Stimulated activated naive CD4-positive, alpha-beta T cell (primary cell): ENCODE measurements at places on chromosomes 13 and 19.

DNA sequence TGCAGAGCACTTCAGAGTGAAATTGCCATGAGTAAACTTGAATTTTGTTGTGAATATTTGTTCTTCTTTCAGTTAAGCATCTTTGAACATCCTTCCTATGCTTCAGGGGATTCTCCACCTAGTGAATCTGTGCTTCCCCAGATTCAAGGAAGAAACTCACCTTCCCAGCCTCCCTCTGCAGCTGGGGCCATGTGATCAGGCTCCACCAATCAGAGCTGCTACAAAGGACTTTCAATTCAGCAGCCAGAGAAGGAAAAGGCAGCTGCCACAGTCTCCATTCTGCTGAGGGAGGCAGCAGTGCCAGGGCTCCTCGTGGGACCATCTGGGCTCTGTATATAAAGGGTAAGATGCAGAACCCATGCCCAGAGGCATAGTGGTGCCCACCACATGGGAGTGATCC lies 89.7 kb upstream of the SIAH3 start:
- DNase-seq = no peak

- DNase-seq = no peak
Measured at GRCh38 chr13:108220041-108220440, 1.8 kb downstream of the ABHD13 start.

DNA sequence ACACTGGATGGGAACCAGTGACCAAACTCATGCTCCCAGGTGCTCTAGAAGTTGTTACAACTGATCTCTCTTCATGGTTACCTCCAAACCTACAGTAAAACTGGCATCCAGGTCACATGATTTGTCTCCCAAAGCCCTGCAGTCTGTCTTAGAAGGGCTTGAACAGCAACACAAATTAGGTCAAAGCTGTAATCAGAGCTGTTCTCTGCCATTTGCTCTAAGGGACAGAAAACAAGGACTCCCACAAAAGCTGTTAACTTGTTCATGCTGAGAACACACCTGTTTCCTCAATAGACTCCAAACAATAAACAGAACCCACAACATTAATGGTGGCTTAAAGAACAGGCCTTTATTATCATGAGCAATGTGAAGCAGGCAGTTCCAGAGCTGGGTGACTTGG lies 8.0 kb downstream of the ZNF671 start:
- no peak for DNase-seq

DNA sequence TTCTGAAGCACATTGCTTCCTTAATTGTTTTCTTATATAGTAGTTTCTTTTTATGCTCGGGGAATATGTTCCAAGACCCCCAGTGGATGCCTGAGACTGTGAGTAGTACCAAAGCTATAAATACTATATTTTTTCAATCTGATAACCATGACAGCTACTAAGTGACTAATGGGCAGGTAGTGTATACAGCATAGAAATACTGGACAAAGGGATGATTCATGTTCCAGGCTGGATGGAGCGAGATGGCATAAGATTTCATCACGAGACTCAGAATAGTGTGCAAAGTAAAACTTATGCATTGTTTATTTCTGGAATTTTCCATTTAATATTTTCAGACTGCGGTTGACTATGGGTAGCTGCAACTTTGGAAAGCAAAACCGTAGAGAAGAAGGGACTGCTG lies 47.9 kb upstream of the OLFM4 start:
- no peak for DNase-seq

GRCh38 chr19:45733160-45733810 lies at the start of gene MEIOSIN:
TSS of gene MEIOSIN (plus strand) at chr19:45733439. CDS start at chr19:45735377, 1,938 bp downstream.
- DNase-seq = no peak

DNA sequence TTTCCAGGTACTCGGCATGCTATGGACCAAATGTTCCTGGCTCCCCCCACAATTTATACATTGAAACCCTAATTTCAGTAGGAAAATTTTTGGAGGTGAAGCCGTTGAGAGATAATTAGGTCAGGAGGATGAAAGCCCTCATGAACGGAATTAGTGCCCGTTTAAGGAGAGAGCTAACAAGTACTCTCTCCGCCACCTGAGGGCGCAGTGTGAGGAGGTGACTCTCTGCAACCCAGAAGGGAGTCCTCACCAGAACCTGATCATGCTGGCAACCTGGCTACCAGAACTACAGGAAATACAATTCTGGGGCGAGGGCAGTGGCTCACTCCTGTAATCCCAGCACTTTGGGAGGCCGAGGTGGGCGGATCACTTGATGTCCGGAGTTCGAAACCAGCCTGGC lies 397.8 kb downstream of the SLITRK5 start:
- no peak for DNase-seq

- DNase-seq = no peak
Measured at GRCh38 chr13:110680852-110681251, 25.1 kb downstream of the CARS2 start.

DNA sequence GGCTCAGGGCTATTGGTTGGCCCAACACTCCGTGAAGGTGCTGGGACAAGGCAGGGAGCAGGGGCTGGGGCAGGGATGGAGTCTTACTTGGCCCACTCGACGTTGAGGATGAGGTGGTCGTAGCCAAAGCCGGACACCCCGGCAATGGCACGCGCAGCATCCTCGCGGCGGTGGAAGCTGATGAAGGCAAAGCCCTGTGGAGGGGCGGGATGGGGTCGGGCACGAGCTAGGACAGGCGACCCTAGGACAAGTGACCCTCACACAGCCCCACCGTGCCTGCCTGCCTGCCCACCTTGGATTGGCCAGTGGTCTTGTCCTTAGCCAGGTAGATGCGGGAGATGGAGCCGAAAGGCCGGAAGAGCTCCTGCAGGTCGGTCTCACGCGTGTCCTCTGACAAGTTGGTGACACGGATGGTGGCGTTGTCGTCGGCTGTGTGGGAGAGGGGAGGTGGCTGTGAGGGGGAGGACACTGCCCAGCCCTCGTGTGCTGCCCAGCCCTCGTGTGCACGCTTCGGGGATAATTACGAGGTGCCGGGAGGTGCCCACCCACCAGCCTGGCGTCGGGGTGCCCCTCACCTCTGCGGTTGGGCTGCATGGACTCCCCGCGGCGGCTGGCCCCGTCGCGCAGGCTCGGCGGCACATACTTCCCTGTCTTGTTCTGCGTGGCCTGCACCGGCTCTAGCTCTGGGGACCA lies 4.0 kb downstream of the P2RY11 start:
- no peak for DNase-seq

GRCh38 chr13:41289463-41289881 lies 21.6 kb upstream of the NAA16 start:
- DNase-seq = no peak

DNA sequence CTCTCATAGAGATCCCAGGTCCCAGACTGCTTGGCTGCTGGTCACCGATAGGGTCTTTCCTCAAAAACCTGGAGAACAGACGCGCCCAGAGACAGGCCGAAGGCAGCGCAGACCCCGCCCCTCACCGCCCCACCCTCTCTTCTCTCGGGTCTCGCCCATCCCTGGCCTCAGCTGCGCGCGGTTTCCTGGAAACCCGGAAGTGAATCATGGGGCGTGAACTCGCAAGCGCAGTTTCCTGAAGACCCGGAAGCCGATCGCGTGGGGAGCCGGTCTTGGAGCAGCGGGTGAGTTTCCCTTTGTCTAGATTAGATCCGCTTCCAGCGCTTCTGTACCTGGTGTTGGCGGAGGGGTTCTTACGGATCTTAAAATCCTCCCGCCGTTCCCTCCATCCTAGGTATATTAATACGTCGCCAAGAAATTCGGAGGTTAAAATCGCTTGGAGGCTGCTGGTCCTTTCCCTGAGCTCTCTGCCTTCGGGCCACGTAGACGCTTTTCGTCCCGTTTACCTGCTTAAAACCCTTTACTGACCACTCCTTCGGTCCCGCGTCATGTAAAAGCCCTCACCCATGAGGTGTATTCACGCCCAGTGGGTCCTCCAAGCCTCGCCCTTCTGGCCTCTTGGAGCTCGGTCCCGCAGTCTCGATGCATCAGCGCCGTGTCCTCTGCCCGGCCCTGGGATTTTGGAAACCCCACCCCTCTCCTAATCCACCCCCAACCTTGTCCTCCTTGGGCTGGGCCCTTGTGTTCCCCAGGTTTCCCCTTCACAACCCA lies at the start of gene ZNF578:
ZNF578 (plus strand) TSS at position 230 of the 771 bp plus-strand sequence. CDS start 48,293 bp downstream, outside the sequence.
- DNase-seq = peak; percentile 45

- no peak for DNase-seq
Measured at GRCh38 chr19:38350883-38351282, 15.3 kb downstream of the CATSPERG start.

- DNase-seq = no peak
Measured at GRCh38 chr13:61508936-61509335, 93.3 kb upstream of the PCDH20 start.

- no peak for DNase-seq
Measured at GRCh38 chr13:51865838-51866237, 4.1 kb downstream of the CCDC70 start.

DNA sequence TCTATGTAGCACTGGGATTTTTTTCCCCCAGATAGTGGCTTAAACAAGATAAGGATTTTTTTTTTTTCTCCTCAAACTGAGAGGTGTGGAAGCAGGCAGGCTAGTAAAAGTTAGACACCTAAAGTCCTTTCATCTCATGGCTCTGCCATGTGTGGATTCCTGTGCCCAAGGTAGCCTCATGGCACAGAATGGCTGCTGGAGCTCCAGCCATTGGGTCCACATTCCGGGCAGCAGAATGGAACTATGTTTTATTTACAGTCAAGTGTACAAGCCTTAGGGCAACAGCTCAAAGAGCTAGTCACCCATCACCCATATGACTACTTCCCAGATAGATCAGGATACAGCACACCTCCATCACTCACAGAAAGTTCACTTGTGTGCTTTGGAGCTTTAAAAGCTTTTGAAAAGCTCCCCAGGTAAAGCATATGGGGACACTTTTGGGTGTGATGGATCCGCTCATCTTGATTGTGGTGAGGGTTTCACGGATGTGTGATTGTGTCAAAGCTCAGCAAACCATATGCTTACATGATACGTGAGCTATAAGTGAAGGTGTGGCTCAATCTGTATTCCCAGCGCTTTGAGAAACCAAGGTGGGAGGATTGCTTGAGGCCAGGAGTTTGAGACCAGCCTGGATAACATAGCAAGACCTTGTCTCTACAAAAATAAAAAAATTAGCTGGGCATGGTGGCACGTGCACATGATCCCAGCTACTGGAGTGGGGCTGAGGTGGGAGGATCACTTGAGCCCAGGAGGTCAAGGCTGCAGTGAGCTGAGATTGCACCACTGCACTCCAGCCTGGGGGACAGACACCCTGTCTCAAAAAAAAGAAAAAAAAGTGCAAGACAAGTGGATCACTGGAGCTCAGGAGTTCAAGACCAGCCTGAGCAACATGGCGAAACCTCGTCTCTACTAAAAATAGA lies 18.1 kb downstream of the PGLS start:
- no peak for DNase-seq

- DNase-seq = peak; percentile 63
Measured at GRCh38 chr19:1133471-1133929, 29.7 kb downstream of the GPX4 start.

GRCh38 chr13:66492479-66492878 lies 737.7 kb downstream of the PCDH9 start:
- DNase-seq = no peak

- no peak for DNase-seq
Measured at GRCh38 chr13:79227418-79227817, 178.6 kb downstream of the RBM26 start.

DNA sequence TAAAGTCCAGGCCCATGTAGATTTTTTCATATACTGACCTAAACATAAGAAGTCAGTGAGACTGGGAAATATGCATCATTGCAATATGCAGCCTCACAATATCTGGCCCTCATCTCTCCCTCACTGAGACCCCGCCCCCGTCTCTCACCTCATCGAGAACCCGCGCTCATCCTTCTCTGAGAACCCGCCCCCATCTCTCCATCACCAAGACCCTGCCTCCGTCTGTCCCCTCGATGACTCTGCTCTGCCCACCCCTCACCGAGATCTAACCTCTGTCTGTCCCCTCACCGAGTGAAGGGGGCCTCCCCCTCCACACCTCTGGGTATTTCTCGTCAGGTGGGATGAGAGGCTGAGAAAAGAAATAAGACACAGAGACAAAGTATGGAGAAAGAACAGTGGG lies 20.5 kb upstream of the ZNF846 start:
- no peak for DNase-seq

- no peak for DNase-seq
Measured at GRCh38 chr13:26558074-26558805, 757 bp downstream of the WASF3 start.
